ENCODE measurements at places on chromosomes 16 and 17.

- no peak for DNase-seq
These were observed 15.0 kb downstream of the SMPD3 start for GRCh38 chr16:68433316-68433715.

DNA sequence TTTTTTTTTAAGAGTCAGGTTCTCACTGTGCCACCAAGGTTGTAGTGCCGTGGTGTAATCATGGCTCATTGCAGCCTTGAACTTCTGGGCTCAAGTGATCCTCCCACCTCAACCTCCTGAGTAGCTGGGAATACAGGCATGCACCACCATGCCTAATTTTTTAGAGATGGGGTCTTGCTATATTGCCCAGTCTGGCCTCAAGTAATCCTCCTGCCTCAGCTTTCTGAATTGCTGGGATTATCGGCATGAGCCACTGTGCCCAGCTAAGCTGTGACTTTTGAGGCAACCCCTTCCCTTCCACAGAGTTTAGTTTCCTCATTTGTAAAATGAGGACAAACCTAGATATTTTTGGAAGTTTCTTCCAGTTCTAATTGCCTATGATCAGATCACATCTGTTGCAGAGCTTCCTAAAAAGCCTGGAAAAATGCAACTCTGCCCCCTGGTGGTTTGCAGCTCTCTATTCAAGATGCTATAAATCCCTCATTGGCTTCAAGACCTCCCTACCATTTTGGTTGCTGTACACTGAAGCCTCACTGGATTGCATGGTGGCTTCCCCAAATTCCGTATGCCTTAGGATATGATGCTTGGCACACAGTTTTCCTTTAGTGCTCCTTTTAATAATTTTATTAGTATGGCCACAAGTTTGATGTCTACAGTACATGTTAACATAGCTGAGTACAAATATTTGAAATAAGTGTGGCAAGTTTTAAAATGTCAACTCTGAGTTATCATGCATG, 19.3 kb downstream of the GDE1 start:
- peak; percentile 32 for DNase-seq

- no peak for DNase-seq
These were observed 8.2 kb upstream of the CIITA start for GRCh38 chr16:10868596-10869469.

- no peak for DNase-seq
These were observed 183.3 kb downstream of the UTP18 start for GRCh38 chr17:51443646-51444045.

GRCh38 chr17:77610518-77610893, 348.0 kb upstream of the TNRC6C start:
- no peak for DNase-seq

DNA sequence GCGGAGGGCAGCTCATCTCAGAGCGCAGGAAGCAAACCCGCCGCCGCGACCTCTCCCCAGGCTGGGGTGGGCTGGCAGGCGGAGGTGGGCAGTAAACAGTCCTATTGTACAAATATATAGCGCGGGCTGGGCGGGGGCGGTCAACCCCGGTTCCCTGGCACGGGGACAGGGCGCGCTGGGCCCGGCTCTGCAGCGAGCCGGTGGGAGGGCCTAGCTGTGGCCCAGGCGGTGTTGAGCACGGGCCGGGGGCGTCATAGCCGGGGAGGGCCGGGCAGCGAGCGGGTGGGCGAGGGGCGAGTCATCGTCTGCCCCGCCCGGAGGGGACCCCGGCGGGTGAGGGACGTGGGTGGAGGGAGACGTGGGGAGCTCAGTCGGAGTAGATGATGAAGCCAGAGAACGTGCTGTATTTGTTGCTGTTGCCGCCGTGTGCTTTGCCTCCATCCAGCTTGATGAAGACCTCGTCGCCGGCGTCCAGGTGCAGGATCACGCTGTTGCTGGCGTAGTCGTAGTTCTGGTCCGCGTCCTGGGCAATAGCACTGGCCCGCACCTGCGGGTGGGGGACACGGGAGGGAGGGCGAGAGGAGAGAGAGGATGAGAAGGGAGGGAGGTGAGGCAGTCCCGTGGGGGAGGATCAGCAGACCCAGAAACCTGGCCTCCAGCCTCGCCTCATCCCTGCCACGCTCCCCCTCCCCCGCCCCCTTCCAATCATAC, 8.1 kb downstream of the C1QL1 start:
- no peak for DNase-seq

GRCh38 chr17:79799174-79799537, 2.3 kb upstream of the CBX8 start:
- no peak for DNase-seq

- DNase-seq, result no peak
These were observed 33.2 kb downstream of the IRX6 start for GRCh38 chr16:55357241-55357640.

GRCh38 chr16:4692460-4693295, 684 bp upstream of the NUDT16L1 start:
- DNase-seq, result no peak

DNA sequence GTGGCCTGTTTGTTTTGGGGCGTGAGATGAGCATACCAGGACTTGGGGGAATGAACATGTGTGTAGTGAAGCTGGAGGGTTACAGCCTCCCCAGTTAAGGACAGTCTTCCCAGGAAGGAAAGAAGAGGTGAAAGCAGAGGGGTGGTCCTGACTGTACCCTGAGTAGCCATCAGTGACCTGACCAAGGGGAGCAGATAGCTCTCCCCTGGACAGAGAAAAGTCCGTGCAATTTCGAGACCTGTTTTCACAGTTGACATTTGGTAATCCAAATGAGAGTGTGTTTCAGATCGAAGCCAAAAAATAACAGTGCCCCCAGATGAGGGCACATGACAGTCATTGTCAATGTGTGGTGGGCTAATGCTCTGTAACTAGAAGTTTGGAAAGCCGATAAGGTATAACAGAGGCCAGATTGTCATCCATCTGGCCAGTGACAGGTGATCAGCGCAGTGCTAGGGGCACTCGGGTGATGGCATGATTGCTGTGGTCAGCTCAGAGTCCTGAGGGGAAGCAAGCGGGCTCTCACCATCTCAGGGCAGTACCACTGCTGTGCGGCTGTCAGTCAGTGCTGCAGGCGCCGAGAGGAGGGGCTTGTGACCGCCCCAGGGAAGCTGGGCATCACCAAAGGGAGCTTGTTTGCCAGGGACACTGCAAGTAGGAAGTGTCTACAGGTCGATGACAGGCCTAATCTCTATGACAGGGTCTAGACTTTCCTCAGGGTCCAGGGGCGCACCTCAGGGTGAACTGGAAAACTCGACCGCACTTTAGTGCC, 1.1 kb upstream of the NME2 start:
- DNase-seq, result no peak

DNA sequence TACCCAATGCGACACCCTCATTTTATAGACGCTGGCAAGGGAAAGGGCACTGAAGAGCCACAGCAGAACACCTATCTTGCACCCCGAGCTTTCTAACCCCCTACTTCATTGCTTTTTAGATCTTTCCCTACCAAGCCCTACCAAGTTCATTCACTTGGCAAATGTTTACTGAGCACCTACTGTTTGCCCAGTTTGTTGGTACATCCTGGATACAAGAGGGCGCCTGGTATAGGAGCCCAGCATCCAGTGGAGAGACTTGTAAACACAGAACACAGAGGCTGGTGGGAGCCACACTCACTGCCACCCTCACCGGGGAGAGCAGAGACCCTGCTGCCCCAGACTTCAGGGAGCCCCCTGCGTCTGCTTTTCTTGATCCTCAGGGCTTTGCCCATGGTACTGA, 112.6 kb downstream of the GNAO1 start:
- no peak for DNase-seq

GRCh38 chr16:56667581-56668571, at the start of gene MT1G:
Gene MT1G, minus strand, starts transcription at chr16:56668065. Its CDS starts 72 bp downstream, at chr16:56667993.
- DNase-seq, result no peak

- DNase-seq, result no peak
These were observed 29.9 kb downstream of the METTL16 start for GRCh38 chr17:2481760-2482159.

GRCh38 chr16:49534901-49535610, 161.5 kb downstream of the C16orf78 start:
- DNase-seq, result no peak

DNA sequence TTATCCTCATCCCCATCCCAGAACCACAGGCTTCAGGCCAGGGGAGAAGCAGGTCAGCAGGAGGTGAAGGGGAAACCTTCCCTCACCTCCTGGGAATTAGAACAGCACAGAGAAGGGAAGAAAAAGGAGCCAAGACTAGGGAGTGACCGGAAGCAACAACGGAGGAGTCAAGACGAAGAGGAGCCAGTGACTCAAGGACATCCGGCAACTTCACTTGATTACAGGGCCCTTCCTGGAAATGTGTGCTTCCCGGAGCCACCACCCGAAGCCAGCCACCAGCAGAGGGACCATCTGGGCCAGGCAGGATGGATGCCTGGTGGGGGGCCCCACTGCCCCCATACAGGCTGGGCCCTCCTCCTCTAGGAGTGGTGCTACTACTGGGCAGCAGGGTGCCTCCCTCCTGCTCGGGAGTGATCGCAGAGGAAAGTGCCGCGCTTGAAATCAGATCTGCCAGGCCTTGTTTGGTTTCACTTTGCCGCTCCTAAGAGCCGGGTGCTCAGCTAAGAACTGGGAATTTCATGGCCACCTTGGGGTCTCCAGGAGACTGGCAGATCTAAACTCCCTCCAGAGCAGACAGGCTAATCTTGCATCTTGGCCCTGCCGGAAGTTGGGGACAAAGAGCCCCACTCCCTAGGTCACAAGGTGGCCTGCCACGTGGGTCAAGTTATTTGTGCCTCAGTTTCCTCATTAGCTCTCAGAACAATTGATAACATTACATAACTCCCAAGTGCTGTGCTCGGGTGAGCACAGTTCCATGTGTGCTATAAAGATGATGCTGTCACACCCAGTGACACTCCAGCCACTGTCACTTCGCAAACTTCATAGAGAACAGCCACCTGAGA, 6.6 kb downstream of the CDC42EP4 start:
- no peak for DNase-seq

DNA sequence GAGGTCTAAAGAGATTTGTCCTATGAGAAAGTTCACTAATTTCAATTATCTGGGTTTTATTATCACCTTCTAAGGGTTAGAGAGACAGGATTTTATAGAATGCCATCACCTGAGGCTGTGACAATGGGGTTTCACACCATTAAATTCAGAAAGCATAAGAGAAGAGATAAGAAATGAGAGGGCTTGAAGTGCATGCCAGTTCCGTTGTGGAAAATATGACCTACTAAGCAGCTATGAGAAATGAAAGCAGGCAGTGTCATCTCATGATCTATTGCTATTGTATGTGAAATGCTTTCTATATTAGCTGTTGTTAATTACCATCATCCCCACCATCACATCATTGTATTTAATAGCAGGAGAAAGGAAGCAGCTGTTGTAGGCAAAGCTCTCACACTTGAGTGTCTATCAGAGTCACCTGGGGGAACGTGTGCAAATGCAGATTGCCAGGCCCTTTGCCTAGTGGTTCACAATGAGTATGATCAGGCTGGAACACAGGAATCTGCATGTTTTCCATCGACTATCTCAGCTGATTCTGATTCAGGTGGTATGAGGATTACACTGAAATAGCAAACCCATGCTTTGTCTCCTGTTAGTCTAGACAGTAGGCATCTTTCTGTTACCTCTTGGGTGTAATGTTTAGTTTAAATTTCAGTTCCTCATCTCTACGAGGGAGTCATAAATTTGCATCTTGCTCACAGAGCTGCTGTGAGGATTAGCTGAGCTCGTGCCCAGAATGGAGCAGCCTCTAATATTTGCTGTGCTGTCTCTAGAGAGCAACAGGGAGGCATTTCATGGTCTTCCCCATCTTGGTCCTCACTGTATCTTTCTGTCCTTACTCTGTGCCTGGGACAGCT, 256.4 kb downstream of the CDH13 start:
- DNase-seq, result no peak

DNA sequence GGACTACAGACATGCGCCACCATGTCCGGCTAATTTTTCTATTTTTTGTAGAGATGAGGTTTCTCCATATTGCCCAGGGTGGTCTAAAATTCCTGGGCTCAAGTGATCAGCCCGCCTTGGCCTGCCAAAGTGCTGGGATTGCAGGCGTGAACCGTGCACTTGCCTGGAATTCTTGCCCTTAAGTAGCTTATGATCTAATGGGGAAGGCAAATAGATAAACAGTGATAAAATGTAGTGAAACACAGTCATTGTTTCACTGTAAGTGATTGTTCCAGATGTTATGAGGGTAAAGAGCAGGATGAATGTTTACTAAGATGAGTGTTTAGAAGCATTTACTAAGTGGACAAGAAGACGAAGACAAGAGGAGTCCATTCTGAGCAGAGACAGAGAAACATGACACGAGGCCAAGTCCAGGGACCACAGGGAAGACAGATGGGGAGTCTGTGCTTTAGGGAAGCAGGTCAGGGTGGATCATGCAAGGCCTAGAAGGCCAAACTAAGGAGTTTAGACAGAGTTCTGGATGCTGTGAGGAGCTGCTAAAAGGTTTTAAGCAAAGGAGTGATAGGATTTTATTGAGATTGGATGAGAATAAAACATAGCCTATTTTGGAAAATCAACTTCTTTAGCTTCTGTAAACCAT, 36.9 kb downstream of the YPEL2 start:
- no peak for DNase-seq

DNA sequence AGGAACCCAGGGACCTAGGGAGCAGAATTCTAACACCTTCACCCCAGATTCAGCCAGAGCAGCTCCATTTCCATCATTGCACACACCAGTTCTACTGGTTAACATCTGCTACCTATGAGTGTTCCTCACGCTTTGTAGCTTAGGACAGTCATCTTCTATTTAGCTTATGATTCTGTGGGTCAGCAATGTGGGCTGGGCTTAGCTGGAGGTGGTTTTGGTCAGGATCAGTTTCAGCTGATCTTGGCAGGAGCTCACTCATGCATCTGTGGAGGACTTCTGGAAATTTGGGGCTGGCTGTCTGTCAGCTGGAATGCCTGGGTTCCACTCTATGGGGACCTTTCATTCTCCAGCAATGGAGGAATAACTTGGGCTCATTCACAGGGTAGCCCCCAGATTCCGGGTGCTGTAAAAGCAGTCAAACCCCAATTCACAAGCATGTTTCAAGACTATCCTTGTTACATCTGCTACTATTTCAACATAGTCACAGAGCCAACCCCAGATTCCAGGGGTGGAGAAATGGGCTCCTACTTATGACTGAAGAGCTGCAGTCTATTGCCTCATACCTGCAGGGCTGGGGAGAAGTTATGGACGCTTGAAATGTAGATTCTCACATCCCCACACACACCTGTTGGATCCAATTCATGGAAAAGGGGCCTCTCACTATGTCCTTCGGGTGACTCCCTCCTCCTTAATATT, 3.4 kb upstream of the HP start:
- no peak for DNase-seq

DNA sequence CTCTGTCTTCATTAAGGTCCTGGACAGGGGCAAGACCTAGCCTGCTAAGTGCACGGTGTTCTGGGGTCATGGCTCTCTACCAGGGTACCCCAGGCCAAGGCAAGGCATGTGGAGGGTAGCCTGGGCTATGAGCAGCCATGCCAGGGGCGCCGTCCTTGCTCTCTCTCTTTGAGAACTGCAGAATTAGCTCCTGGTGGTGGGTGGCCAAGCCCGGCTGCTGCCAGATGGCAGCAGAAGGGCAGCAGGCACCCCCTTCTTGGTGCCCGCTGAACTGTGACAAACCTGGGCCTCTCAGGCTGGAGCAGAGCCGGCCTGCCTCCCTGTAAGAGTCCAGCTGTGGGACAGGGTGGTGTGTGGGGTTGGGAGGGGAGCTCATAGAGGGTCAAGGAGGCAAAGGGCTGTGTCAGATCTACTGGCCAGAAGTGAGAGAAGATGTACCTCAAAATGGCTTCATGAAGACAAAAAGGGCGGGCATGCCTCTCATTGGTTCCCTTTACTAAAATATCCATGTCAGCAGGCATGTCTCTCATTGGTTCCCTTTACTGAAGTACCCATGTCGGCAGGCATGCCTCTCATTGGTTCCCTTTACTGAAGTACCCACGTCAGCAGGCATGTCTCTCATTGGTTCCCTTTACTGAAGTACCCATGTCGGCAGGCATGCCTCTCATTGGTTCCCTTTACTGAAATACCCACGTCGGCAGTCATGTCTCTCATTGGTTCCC, 81.7 kb upstream of the SDK2 start:
- no peak for DNase-seq
